ENCODE measurements at places on chromosomes 5 and 9.

- H3K27ac ChIP-seq, result no peak overlapping the region
- H3K36me3 ChIP-seq, result no peaks in the 10 kb centered on the region
- H3K4me1 ChIP-seq, result no peaks in the 10 kb centered on the region
These were observed 386.8 kb downstream of the TRIM36 start for GRCh38 chr5:114782869-114783268.

DNA sequence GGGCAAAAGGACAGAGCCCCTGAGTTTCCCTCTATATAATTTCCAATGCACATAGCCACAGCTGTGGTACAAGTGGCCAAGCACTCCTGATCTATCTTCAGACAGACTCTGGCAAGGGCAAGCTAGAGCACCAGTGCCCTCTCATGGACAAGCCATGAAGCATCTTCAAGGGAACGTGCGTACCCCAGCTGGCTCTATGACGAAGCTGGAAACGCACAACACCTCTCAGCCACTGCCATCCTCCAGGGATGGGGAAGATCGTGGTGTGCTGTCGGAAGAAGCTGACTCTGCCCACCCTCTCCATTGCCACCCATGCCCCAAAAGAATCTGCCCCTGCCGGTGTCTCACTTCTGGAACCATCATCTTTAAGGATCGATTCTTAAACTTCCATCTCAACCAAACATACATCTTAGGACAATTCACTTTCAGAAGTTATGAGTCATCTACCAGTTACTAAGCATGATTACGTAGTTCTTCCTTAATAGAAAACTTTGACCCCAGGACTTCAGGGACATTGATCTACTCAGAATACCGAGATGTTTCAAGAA, 482.9 kb downstream of the AGTPBP1 start:
- no peak overlapping the region for H3K4me3 ChIP-seq
- peak; percentile 12 for DNase-seq
- H3K36me3 ChIP-seq, result no peaks in the 10 kb centered on the region

DNA sequence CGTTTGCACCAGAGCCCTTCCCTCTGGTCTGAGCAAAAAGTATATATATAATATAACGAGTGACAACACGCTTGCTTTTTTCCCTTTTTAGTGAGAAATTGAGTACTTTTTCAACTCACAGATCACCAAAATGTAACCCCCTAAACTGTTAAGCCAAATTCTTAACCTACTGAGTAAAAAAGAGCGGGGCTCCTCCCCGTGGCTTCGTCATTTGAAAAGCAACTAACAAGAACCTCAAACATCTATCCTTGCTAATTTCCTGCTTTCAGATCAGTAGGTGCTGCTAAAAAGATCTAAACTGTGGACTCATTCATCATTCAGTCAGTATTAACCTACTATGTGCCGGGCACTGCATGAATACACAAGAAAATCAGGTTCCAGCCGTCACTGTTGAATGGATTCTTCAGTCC, 1.0 kb upstream of the PTBP3 start:
- DNase-seq, result peak; percentile 80
- H3K4me3 ChIP-seq, result peak overlapping the region; percentile 92
- peak overlapping the region; percentile 97 for H3K27ac ChIP-seq
- H3K27me3 ChIP-seq, result no peaks in the 10 kb centered on the region

DNA sequence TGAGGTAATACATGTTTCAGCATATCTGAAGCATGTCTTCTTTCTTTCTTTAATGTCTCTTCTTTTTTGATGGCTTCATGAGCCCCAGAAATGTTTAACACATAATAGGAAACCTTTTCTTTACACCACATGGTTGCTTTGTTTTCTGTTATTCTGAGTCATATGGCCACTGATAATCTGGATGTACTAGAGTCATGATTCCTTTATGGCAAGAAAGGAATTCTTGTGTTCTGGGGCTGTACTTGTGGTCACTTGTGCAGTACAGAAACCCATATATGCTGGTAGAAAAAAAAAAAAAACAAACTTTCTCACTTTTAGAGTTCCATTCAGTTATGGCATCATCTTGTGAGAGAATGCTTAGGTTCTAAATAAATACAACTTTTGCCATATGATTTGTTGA, 1669.3 kb upstream of the CDH9 start:
- no peak overlapping the region for H3K27ac ChIP-seq
- no peak overlapping the region for H3K4me3 ChIP-seq
- no peaks in the 10 kb centered on the region for H3K36me3 ChIP-seq
- no peak for DNase-seq

DNA sequence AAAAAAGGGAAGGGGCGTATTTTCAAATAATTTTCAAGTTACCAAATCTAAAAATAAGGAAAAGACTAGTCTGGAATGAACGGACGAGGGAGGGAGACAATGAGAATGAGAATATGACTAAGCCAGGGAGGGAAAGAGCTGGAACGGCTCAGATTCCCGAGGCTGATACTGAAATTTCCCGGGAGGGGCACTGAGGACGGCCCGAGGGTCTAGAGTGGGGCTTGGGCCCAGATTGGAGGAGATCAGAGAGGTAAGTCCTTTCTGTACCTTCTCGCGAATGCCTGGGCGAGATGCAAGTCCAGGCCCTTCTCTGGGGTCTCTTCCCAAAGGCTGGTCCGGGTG, 3.4 kb upstream of the CCIN start:
- H3K4me3 ChIP-seq, result peak overlapping the region; percentile 9
- H3K27me3 ChIP-seq, result no peaks in the 10 kb centered on the region
- H3K27ac ChIP-seq, result no peak overlapping the region
- H3K36me3 ChIP-seq, result peaks cover 2% of the 10 kb centered on the region
- no peak for DNase-seq

DNA sequence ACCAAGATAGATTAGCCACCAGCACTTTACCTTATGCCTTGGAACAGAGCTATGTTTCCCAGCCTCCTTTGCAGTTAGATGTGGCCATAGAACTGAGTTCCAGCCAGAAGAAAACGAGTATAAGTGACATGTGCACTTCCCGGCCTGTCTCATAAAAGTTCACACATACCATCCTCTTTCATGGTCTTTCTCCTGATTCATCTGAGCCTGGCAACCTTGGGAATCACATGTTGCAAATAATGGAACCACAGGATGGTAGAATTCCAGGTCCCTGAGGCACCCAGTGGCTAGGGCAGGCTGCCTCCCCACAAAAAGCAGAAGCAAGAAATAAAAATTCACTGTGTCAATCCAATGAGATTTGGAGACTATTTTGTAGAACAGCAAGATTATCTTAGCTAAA, 128.1 kb downstream of the PDE4D start:
- no peak overlapping the region for H3K4me3 ChIP-seq
- no peaks in the 10 kb centered on the region for H3K36me3 ChIP-seq
- H3K27ac ChIP-seq, result no peak overlapping the region
- peaks cover 33% of the 10 kb centered on the region for H3K27me3 ChIP-seq

- DNase-seq, result no peak
- peaks cover 2% of the 10 kb centered on the region for H3K36me3 ChIP-seq
- H3K27me3 ChIP-seq, result peaks cover 29% of the 10 kb centered on the region
- H3K27ac ChIP-seq, result no peak overlapping the region
These were observed 96.0 kb upstream of the PHF24 start for GRCh38 chr9:34862043-34862442.

DNA sequence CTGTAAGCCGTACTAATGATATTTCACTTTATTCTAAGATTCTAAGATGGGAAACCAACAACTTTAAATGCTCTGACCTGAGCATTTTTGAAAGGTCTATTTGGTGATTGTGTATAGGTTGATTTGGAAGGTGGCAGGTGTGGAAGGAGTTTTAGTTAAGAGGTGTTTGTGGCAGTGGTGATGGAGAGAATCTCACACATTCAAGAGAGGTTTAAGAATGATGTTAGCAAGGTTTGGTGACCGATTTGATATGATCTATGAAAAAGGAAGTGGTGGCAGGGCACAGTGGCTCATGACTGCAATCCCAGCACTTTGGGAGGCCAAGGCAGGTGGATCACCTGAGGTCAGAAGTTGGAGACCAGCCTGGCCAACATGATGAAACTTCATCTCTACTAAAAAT, 319.2 kb upstream of the CD180 start:
- DNase-seq, result no peak
- H3K27ac ChIP-seq, result no peak overlapping the region
- peaks cover 42% of the 10 kb centered on the region for H3K4me1 ChIP-seq

Data from activated CD4-positive, alpha-beta memory T cell treated with anti-CD3 and anti-CD28 coated beads for 36 hours (primary cell).